ENCODE measurements at places on chromosomes 5 and 9. TPM values are rescaled to one million over a fixed set of nuclear protein-coding genes. Genes with fewer than 3 reads are reported as not detected.

GRCh38 chr9:14066831-14067230 lies 247.1 kb downstream of the NFIB start:
- H3K27me3 ChIP-seq = no peaks in the 10 kb centered on the region
- H3K27ac ChIP-seq = no peak overlapping the region
- no peak for DNase-seq
- no peaks in the 10 kb centered on the region for H3K4me1 ChIP-seq

DNA sequence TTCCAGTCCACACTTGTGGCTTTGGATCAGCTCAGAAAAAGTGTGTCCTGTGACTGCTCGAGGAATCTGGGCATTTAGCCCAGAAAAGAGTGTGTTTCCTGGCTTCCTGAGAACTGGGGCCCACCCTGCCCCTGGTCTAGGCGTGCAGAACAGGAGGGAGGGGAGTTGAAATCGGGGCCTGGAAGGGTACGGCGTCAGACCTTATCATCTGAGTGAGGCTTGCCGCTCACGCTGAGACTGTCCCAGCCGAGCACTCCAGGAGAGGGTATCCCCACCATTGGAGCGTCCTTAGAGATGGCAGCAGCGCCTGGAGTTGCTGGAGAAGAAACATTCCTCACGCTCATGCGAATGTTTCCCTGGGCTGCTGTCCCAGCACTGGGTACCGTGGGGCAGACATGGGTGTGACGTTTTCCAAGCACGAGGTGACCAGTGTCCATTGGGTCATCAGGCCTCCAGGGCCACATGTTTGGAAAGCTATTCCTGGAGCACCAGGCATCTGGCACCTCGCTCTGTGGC lies 22.5 kb downstream of the NEK6 start:
- H3K36me3 ChIP-seq = peaks cover 3% of the 10 kb centered on the region
- no peak for DNase-seq
- H3K27ac ChIP-seq = peak overlapping the region; percentile 62

DNA sequence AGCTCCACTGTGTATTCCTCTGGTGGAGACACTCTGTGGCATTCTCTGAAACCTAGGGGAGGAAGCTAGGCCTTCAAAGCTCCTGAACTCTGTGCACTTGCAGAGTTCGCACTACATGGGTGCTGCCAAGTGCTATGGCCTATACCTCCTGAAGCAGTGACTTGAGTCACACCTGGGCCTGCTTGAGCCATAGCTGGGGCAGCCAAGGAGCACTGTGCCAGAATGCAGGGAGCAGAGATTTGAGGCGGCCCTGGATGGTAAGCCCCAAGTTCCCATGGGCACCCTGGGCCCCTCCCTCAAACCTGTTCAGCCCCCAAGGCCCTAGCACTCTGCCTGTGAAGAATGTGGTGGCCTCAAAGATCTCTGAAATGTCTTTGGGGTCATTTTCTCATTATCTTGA lies 212.9 kb downstream of the SPATA31A6 start:
- DNase-seq = no peak
- no peak overlapping the region for H3K4me3 ChIP-seq

- H3K27me3 ChIP-seq = no peaks in the 10 kb centered on the region
- no peak for DNase-seq
- H3K27ac ChIP-seq = no peak overlapping the region
- H3K36me3 ChIP-seq = no peaks in the 10 kb centered on the region
Observed at GRCh38 chr9:17699615-17700330, 120.9 kb downstream of the SH3GL2 start.

DNA sequence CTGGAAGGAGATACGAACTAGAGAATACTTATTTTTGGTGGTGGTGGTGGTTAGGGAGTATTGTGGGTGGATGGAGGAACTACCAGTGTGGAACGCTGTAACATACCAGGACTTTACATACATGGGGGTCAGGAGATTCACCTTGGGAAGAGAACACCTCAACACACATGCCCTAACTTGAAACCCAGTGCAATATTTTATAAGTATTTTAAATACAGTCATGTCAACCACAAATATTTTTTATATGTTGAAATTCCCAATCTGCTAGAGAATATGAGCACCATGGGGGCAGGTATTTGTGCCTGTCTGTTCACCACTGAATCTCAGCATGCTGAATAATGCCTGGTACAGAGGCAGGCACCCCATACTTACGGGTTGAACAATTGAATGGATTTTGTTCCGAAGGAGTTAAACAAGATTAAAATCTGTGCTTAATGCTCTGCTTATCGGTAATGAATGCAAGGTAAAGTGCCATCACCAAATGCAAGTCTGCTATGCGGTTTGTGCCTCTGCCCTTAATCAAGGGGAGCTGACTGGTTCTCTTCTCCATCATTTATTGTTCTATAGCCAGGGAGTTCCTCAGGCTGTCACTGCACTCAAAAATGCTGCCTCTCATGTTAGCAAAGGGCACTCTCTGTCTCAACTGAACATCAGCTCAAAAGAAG lies 65.3 kb downstream of the RASEF start:
- H3K27me3 ChIP-seq = no peaks in the 10 kb centered on the region
- DNase-seq = peak; percentile 24
- H3K4me1 ChIP-seq = peaks cover 13% of the 10 kb centered on the region
- H3K27ac ChIP-seq = peak overlapping the region; percentile 16

INPP5E gene
- 12.8 TPM for polyA plus RNA-seq

PCDHGB5 gene
- 0.15 TPM for polyA plus RNA-seq

C9orf85 gene
- 11.1 TPM for polyA plus RNA-seq

Measured in SK-N-SH (cell line).